Peyer's patch (tissue), 4 donors: ENCODE measurements at places on chromosomes 7 and 10. TPM values are rescaled to one million over a fixed set of nuclear protein-coding genes. Genes with fewer than 3 reads are reported as not detected.

STOX1 gene
- total RNA-seq, result 2.9 TPM

- DNase-seq, result no peak
Observed at GRCh38 chr10:112775381-112775780, 174.7 kb upstream of the TCF7L2 start.

DNA sequence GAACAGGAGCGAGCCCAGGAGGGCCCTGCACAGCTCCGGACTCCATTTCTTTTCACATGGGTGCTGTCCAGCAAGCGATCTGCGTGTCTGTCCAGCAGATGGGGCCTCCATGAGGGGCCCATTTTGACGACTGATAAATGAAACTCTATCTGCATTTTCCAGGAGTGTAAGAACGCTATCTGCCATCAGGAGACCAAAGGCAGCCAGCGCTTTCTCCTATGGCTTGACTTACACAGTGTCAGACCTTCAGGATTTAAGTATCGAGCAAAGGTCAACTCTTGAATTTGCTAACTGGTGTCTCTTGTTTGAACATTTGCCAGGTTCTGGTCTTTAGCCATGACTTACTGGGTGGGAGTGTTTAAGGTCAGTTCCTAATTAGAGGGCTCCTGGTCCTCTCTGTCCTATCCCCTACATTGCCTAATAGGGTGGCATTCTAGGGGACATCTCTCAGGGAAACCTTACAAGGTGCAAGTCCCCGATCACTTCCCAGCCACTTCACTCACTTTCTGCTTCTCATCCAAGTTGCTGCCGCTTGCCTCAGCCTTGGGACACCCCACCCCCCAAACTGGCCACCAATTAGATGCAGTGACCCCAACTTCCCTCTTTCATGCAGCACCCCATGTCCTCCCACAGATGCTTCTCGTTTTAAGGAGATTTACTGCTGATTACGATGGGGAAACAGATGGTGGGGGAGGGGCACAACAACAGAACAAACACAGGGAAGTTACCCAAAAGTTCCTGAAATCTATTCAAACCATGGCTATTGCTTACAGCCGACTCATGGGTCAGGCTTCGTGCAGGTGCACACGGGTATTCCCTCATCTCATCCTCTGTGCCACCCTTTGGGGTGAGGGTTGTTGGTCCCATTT is 20.0 kb downstream of the VSIR start:
- peak; percentile 84 for DNase-seq

CYTH3 gene
- 39.9 TPM for total RNA-seq

BAIAP2L1 gene
- total RNA-seq, result 46.1 TPM

PPIF gene
- 48.4 TPM for total RNA-seq

GRCh38 chr10:14405076-14406065 is 74.6 kb upstream of the FRMD4A start:
- no peak for DNase-seq

FZD8 gene
- 2.2 TPM for total RNA-seq

DNA sequence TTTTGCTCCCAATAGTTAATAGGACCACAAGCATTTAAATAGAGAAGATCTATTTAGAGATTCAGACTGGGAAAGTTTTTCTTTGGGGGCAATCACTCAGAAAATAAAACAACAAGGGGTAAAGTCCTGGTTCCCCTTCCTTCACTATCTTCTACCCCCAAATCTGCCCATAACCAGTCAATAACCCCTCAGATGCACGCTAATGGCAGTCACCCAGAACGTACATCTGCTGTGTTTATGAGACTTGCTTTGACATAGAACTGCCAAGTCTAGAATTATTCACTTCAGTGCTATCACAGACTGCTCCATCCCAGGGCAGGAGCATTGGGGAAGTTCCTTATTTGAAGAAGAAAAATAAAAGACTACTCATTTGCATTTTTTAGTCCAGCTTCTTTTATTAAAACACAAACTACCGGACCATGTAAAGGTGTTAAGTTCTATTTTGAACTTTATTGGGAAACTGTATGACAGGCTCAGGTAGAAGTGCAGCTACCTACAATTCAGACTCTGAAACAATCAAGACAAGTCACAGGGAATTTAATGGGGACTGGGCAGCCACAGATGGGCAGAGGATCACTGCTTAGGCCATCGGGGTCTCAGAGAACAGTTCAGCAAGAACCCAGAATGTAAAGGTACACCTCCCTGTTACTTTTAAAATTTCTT is 38.4 kb downstream of the ANK3 start:
- peak; percentile 65 for DNase-seq

EN2 gene
- not detected for total RNA-seq

DNA sequence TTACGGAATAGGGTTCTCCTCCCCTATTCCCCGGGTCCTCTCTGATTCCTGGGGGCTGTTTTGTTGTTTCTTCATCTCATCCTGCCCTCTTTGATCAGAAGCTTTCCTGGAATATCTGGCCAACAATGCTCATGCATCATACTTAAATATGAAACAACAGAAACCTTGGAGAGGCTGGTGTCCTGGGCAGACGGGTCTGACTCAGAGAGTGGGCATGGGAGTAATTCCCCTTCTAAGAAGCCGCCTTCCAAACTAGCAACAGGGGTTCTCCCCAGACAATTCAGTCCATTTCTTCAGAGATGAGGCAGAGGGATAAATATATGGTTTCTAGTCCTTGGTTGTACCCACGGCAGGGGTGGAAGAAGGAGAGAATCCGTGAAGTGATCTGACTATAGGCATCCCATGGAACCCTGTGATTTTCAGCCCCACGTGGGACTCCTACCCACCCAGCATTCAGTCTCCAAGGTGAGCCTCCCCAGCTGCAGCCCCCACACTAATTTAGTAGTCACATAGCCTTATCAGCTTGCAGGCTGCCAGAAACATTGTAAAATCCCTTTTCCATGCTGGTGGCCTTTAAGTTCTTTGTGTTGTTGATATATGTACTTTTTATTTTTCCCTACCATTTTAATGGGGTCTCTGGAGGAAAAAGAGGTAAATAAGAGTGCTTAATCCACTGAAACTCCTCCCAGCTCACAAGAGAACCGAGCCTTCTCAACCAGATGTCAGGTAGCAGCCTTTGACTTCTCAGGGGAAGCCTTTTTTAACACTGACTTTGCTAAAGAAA is 119.2 kb downstream of the SFMBT2 start:
- DNase-seq, result no peak

CLEC5A gene
- not detected for total RNA-seq
